ENCODE measurements at places on chromosomes 3 and 15.

DNA sequence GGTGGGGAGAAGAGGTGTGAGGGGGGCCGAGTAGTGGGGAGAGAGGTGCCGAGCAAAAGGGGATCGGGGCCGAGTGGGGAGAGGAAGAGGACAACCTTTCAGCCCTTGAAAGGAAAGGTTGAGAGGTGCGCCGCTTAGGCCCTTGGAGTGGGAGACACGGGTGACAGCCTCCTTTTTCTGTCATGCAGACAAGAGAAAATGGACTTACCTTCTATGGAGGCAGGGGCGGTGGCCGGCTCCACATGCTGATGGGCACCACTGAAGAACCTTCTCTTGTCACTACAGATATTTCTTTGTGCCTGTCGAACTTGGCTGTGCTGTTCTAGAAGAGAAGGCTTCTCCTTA, 421 bp downstream of the KLHL18 start:
- DNase-seq: no peak

GRCh38 chr15:99123713-99124451, 19.0 kb downstream of the SYNM start:
- DNase-seq: peak; percentile 24

DNA sequence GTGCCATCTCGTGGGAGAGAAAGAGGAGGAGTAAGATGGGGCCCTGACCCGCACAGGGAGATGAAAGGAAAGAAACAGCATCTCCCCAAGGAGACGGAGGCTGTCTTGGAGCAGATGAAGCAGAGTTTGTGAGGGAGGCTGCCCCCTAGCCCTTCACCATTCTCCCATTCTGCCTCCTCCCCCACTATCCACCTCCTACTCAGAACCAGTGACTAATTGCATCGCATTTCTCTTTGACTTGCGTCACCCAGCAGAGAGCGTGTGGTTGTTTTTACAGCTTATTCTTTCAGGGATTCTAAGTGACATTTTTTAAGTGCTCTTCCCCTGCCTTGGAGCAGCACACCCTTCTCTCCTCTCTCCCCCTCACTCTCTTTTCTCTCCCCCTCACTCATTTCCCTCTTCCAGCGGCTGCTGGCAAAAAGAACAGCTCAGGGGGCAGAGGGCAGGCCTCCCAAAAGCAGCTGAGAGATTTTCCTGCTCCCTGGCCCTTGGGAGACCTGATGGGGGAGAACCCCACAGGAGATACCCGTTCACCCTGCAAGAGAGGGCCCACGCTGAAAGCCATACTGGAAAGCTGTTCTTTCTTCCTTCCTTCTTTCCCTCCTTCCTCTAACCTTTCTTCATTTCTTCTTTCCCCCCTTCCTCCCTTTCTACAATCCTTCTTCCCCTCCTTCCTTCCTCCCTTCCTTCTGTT, 91.8 kb downstream of the MRPL46 start:
- no peak for DNase-seq

DNA sequence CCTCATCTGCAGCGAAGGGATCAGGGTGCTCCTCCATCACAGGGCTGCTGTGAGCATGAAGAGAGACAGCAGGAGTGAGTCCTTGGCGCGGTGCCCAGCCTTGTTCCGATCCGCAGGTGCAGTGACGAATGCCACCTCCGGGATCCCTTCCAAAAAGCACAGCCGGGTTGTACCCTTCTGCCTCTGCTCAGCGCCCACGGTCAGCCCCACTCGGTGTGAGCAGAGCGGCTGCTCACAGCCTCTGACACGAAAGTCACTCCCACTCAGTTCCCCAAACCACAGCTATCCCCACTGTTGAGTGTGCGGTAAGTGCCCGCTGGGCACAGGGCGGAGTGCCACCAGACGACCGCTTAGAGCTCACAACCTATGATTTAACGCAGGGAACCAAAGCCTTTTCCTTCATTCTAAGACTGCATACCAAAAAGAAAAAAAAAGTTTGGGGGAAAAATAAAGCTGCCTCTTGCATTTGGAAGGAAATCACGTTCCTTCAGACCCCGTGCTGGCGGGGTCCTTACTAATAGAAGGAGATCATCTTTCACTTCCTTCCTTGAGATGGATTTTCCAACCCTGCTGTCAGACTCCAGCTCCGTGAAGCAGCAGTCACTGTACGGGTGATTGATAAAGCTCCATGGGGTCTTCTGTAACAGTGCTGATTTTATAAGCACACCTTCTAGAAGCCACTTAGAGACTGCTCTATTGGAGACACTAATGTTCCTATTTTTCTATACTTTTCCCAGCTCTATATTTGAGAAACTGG, 34.7 kb upstream of the TUBGCP5 start:
- DNase-seq: peak; percentile 54

- no peak for DNase-seq
These were observed 219.4 kb downstream of the CDIN1 start for GRCh38 chr15:36798794-36799193.

DNA sequence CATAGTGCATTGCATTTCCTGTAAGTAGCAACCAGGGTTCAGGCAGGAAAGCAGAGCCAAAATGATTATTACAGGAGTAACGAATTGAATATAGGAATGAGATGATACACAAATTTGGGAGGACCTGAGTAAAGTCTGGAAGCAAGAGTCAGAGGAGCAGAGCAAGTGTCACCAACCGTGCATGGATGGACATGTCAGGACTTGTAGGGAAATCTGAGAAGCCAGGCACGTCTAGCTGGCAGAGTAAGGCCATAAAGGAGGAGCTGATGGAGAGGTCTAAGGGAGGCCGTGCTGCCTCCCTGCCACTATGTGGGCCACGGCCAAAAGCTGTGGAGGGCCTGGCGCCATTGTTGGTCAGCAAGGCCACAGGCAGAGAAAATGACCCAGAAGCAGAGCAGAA, 22.4 kb downstream of the GJD2 start:
- DNase-seq: no peak

GRCh38 chr3:52721002-52721729, 15.3 kb downstream of the SPCS1 start:
- DNase-seq: no peak

DNA sequence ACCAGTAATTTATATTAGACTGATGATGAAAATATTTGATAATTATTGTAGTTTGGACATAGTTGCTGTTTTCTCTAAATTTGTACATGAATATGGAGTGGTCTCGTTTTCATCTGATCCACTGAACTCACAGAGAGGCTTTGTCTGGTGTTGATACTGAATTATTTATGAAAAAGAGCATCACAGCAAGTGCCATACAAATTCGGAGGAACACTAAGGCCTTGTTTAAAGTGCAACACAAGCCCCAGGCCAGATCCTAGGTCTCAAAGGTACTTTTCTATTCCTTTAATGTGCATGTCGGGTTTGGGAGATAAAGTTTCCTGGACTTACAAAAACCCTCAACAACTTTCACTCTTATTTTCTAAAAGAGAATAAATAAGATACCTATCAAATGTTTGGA, 796.8 kb upstream of the EPHA6 start:
- no peak for DNase-seq
